Dermis blood vessel endothelial cell (primary cell): ENCODE measurements at places on chromosomes 11 and 22. TPM values are rescaled to one million over a fixed set of nuclear protein-coding genes. Genes with fewer than 3 reads are reported as not detected.

The CCDC188 gene
- total RNA-seq, result 9.4 and 11.1 TPM in 2 replicates

The FAM111A gene
- 87.0 and 103 TPM in 2 replicates for total RNA-seq

The CECR2 gene
- total RNA-seq, result 0.05 and 0.17 TPM in 2 replicates

The KCNQ1OT1 gene
- 0.70 and 1.5 TPM in 2 replicates for total RNA-seq

The SYT13 gene
- not detected in 2 replicates for total RNA-seq

The AIFM3 gene
- 0.05 and 0.17 TPM in 2 replicates for total RNA-seq

The KRTAP5-2 gene
- total RNA-seq, result not detected in 2 replicates

The KRTAP5-3 gene
- total RNA-seq, result not detected in 2 replicates

The DDIAS gene
- total RNA-seq, result 4.6 and 12.8 TPM in 2 replicates

The OR11H1 gene
- not detected in 2 replicates for total RNA-seq

DNA sequence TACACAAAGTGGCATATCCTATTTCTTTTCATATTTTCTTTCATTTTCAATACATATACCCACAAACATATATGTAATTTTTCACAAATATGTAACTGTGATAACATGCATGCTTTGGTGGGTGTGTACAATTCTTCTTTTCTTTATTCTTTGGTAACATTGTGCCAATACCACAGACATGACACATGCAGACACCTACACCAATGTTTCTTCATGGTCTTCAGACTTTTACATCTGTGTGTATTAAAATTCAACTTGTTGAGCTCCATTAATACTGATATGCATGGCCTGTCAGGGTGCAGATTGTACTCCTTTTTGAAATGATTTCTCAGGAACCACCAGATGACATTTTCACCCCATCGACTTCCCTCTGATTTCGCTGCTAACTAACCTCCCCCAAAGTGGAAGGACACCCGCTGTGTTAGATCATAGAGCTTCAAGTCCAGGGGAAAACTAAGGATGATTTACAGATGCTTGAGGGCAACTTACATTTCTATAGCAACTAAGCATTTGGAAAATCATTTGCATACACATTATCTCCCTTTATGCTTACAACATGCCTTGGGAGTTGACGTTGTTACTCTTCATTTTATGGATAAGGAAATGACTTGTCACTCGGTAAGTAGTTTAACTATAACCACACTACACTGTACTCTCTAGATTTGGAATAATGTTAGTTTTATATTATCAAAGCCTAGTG lies 10.5 kb upstream of the PANX3 start:
- no peak for DNase-seq

- no peak for DNase-seq
Measured at GRCh38 chr11:8016440-8016839, 29.3 kb downstream of the EIF3F start.

DNA sequence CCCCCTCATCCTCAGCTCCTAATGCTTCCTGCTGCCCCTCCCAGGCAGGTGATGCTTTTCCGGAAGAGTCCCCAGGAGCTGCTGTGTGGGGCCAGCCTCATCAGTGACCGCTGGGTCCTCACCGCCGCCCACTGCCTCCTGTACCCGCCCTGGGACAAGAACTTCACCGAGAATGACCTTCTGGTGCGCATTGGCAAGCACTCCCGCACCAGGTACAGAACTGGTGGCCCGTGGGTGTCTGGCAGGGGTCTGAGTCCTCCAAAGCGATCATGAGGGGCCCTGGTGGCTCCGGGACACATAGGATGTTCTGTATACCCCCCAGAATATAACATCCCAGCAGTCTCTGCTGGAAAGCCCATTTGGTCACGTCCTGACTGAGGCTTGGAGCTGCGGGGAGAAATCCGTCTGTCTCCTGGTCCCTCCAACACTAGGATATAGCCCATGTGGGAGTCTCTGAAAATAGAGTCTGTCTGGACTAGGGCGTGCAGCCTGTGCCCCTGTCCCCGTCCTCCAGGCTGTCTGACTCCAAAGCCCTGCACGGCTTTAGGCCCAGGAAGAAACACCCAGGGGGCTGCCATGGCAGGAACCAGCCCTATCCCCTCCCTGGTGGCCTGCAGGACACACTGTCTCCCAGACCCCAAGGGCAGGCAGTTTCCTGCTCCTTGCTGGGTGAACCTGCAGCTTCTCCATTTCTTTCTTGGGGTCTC lies 9.1 kb downstream of the F2 start:
- DNase-seq, result no peak

DNA sequence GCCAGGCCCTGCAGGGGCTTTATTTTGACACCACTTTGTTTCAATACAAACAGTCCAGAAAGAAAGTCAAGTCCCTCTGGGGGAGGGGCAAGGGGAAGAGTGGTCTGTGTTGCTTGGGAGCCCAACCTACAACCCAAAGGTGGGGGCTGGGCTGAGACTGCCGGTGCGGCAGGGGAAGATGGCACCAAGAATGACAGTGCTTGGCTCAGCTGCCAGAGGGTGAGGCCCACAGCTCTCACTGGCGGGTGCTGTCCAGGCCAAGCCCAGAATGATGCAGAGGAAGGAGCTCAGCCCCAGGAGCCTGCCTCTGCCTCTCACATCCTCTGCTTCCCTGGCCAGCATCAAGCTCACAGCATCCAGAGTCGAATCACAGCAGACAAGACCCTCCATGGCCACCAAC lies 12.4 kb downstream of the ARFGAP2 start:
- DNase-seq, result no peak

DNA sequence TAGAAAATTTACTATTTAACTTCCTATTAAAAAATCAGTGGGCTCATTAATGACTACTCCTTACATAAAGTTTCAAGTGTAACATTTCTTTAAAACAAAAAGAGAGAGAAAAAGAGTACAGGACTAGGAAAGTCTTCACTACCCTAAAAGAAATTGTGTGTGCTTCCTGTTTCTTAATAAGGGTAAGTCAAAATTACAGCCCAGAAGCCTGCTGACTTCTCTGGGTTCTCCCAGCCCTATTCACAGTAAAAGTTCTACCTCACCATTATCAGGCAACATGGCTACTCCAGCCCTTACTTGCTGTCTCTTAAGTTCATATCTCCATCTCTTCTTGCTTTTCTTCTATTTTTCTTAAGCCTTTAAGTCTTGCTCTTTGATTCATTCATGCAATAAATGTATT lies 20.3 kb upstream of the ZC3H12C start:
- DNase-seq, result no peak

GRCh38 chr22:46726066-46726985 lies 11.7 kb downstream of the CERK start:
- DNase-seq, result no peak

DNA sequence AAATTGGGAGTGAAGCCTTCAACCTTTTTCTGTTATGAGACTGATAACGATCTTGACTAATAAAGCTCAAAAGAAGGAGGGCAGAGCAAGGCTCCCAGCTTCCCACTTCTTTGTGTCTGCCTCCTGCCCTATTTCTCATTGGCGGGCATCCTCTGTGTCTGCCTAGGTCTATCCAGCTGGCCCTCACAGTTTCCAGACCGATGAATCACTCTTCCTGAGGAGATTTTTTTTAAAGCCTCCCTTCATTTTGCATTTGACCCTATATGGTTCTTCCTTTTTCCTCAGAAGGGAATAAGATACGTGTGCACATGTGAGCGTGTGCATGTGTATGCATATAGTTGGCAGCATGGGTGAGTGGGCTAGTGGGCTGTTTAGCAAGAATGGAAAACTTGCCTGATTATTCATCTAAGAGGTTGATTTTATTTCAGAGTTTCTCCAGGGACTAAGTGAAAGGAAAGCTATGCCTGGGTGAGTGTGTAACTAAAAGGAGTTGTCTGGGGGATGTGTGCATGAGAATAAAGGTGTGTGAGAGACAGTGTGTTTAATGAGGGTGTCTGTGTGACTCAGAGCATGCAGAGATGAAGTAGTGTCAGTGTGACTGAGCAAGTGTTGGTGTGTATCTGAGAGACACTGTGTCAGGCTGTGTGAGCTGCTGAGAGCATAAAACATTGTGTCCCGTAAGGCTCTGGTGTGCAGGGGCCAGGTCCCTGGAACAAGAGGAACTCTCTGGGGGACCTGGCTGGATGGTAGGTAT lies 12.2 kb downstream of the PHLDB1 start:
- peak; percentile 97 for DNase-seq

DNA sequence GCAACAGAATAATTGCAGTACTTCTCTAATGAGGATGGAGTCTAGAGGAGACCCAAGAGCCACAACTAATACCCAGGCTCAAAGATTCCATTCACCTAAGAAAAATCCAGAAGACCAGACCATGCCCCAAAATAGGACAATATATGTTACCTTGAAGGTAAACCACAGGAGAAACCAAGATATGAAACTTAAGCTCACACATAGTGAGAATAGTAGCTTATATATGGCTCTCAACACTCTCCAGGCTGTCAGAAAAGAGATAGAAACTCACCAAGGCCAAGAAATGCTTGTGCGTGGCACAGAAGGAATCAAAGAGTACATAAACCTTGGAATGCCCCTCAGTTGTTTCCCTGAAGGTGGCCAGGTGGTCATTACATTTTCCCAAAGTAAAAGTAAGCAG lies 9.1 kb downstream of the FAM111A start:
- DNase-seq, result no peak

DNA sequence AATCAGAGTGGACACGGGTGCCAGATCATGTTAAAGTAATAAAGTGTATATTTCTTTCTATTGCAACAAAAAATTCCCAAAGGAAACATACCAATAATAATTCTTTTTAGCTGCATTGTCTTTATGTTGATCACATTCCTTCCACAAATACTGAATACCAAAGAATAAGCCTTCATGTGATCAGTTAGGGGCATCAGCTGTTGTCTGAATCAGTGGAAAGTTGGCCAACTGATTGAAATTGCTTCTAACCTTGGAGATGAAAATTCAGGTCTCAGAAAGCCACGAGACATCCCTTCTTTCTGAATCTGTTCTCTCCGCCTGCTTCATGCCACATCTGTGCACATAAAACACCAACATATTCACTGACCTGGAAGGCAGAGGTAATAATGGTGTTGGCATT lies 785.2 kb downstream of the KCNA4 start:
- no peak for DNase-seq

- peak; percentile 74 for DNase-seq
Measured at GRCh38 chr11:65559951-65560537, 1.9 kb upstream of the LTBP3 start.

- DNase-seq, result no peak
Measured at GRCh38 chr11:134181707-134182106, 42.1 kb downstream of the NCAPD3 start.

- DNase-seq, result no peak
Measured at GRCh38 chr11:120028897-120029258, 109.0 kb downstream of the TRIM29 start.

DNA sequence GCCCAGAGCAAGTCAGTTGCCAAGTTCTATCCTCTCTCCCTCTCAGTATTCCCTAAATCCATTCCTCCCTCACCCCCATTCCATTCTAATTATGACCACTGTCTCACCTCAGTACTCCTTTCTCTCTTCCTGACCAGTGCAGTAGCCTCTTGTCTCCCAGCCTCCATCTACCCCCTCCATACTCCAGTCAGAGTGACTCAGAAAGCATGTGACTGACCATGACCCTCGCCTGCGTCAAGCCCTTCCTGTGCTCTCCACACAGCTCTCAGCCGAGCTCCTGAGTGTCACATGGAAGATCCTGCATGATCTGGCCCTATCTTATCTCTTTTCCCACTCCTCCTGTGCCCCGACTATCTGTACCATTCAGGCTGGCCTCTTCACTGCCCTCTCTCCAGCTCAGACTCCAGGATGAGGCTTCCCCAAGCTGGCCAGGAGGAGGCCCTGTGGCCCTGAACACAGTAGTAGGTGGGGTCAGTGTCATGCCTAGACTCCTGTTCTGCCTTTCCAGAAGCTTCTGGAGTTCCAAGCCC lies 42.6 kb downstream of the NEU3 start:
- peak; percentile 81 for DNase-seq

DNA sequence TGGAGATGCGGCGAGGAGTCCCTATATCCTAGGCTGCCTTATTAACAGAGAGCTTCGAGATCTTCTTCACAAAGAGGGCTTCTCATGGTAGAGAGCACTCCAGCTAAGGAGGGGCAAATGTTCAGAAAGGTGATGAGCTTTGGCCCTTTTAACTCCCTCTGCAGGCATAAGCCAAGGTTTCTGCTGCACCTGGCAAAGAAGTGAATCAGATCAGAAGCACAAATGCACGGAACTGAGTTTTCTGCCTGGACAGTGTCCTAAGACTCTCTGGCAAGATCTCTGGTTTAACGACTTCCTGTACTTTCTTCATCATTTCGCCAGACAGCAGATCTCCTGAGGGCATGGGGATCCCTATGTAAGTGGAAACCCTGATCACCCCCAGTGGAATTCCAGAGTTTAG lies 37.2 kb downstream of the POU2AF3 start:
- no peak for DNase-seq

GRCh38 chr22:42142771-42143461 lies 12.3 kb upstream of the CYP2D6 start:
- no peak for DNase-seq

DNA sequence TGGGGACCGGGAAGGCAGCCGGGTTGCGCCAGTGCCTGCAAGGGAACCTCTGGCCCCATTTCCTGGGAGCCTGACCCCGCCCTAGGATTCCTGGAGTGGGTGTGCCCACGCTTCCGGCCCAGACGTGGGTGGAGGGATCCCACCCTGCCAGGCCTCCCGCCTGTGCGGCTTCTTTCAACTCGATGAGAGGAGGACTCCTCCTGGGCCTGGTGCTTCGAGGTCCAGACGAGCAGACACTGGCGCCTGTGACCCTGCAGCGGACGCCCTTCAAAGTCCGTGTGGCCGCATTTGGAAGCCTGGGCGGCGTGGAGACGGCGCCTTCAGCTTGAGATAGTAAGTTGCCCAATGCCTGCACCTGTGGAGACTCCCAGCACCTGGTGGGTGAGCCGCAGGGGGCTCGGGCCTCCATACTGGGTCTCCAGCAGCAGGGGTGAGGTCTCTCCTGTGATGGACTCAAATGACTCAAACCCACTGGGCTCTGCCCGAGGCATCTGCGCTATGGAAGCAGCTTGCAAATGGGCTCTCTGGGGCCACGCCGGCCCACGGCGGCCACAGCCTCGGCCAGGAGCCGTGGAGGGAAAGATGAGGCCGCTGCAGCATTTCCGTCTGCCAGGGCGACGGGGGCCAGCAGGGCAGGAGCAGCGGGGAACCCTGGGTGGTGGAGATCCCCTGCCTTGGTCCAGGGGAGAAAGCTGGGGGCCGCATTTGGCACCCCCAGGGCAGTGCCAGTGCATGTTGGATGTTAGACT lies 64.3 kb upstream of the PPARA start:
- DNase-seq, result peak; percentile 30

GRCh38 chr11:110479108-110480101 lies 49.7 kb downstream of the FDX1 start:
- DNase-seq, result peak; percentile 27

DNA sequence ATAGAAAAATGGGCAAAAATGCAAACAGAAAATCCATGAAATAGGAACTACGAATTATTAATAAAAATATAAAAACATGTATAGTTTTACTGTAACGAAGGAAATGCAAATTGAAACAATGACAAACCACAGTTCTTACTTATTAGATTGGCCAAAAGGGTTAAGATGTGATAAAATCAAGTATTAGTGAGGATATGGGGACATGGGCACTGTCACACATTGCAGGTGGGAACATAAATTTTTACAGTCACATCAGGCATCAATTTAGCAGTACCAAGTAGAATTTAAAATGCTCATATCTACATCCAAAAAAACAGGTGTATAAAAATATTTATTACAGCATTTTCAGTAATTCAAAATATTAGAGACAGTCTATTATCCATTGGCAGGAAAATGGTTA lies 353.2 kb upstream of the API5 start:
- DNase-seq, result no peak
